ENCODE measurements at places on chromosomes 3 and 15.

- DNase-seq, result no peak
Measured at GRCh38 chr3:172709774-172710663, 848 bp downstream of the NCEH1 start.

- no peak for DNase-seq
Measured at GRCh38 chr15:73353734-73354133, 15.0 kb downstream of the HCN4 start.

- DNase-seq, result no peak
Measured at GRCh38 chr3:66456711-66457173, 44.1 kb downstream of the LRIG1 start.

GRCh38 chr3:14532691-14533456 is 7.3 kb downstream of the GRIP2 start:
- DNase-seq, result no peak

- no peak for DNase-seq
Measured at GRCh38 chr15:48292458-48292857, 38.8 kb upstream of the DUT start.

- DNase-seq, result no peak
Measured at GRCh38 chr3:182979103-182979673, 1.1 kb downstream of the DCUN1D1 start.

DNA sequence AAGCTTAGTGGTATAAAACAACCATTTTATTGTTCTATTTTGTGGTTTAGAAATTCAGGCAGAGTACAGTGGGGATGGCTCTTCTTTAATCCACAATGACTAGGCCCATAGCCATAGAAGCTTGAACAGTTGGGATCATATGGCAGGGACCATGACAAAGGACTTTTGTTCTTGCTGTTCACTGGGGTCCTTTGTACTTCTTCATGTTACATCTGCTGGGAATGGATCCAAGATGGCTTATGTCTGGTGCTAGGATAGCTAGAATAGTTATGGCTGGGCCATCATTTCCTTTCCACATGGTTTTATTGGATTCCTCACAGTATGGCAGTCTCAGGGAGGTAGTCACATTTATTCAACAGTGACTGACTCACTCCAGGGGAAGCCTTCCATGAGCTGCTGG is 427.9 kb upstream of the AGTR1 start:
- no peak for DNase-seq

DNA sequence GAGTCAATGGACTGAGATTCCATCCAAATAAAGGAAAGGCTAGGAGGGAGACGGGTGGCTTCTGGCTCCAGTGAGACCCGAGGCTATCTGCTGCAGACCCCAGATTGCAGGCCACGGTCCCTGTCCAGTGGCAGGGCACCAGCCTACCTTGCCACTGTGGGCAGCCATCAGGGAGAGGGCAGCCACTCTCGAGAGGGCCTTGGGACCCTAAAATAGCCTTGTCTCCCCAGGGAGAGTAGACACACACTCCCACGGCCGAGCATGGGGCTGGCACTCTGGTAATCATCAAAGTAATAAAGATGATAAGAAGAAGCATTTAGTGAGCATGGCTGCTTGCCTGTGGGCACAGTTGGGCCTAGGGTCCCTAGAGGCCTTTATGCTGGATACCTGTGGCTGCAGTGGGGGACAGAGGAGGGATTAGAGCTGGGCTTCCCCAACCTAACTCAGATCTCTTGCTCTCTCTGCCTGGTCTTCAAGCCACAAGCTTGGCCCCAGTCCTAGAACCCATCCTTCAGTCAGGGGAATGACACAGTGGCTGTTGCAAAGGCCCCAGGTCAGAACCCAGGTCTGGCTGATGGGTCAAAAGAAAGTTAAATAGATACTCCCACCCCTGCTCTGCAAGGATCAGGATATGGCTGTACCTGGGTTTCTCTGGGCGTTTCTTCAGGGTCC is 9.2 kb upstream of the VIPR1 start:
- DNase-seq, result no peak

GRCh38 chr3:1262246-1262645 is 169.4 kb downstream of the CNTN6 start:
- no peak for DNase-seq

DNA sequence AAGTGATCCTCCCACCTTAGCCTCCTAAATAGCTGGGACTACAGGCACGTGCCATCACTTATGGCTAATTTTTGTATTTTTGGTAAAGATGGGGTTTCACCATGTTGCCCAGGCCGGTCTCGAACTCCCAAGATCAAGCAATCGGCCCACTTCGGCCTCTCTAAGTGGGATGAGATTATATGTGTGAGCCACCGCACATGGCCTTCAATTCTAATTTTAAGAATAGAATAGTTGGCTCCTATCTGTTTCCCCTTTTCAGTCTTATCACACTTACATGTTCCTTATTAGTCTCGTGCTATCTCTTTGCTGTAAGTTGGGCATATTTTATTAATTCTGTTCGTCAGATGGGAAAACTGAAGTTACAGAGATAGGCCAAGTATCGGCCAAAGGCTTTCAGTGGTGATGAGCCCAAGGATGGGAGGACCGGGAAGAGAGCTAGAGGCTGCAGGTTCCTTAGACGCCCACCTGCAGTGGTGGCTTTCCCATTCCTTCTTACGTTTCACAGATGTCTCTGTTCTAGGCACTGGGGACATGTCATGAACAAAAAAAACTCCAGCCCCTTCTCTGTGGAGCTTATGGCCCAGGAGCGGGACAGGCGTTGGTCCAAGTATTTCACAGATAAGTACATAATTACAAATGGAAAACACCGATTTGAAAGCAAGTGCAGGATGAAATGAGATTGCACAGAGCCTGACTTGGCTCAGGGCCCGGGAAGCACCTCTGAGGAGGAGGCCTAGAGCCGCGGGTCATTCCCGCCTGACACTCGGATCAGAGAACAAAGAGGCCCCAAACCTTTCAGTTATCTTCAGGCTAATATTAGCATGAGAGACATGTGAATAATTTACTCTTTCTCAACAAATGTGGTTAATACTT is 91.1 kb upstream of the KLF13 start:
- DNase-seq, result no peak

- DNase-seq, result no peak
Measured at GRCh38 chr3:104735691-104736090, 631.0 kb upstream of the ALCAM start.

DNA sequence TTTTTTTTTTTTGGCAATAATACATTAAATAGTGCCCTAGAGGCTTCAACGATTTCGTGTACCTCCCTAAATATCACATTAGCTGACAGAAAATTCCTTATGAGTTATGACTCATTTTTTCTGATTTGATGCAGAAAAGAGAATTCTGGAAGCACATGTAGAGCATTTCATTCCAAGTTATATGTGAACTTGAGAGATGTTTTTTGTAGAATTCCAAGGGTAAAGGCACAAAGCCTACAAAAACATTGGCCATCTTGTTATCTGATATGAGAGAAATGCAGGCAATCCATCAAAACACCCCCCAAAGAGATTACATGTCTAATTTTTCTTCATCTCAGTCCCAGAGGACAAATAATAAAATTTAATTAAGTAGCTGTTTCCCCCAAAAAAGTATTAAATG is 6.7 kb upstream of the PFN2 start:
- DNase-seq, result no peak

DNA sequence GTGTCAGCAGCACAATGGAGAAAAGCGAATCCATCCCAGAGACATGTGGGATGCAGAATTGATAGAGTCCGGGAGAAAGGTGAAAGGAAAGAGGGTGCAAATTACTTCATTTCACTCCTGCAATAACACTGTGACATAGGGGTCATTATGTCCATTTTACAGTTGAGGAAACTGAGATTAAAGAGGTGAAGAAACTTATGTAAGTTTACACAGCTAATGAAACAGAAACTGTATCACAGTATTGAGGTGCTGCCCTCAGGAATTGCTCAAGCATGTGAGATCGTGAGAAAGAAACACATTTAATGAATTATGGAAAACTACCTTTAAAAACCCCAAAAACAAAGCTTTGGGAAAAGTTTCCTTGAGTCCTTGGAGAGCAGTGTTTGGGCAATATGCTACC is 103.6 kb upstream of the PFN2 start:
- no peak for DNase-seq

GRCh38 chr15:68681836-68682235 is 103.0 kb downstream of the CORO2B start:
- DNase-seq, result no peak
